ENCODE measurements at places on chromosomes 1 and 21.

- peak; percentile 71 for DNase-seq
Observed at GRCh38 chr1:36342426-36343185, 19.2 kb upstream of the EVA1B start.

- DNase-seq, result no peak
Observed at GRCh38 chr1:156493742-156494141, 6.8 kb downstream of the MEF2D start.

DNA sequence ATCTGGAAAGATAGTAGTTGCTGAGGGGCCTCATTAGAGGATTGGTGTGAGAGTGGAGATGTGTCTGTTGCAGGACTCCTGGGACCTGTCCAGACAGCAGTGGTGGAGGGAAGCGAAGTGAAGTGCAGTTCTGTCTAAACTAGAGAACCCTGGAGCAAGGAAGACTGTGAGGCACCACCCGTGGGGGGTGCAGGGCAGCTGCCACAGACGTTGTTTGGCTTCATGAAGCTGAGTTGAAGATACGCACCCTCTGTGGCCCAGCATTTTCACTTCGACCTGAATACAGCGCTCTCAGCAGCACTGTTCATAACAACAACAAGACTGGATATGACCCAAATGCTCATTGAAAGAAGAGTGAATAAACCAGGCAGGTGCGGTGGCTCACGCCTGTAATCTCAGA, 29.3 kb downstream of the ABCG1 start:
- no peak for DNase-seq

- DNase-seq, result no peak
Observed at GRCh38 chr1:66168467-66168887, 365.5 kb upstream of the SGIP1 start.

- DNase-seq, result peak; percentile 22
Observed at GRCh38 chr1:244409701-244410100, 42.0 kb downstream of the ADSS2 start.

- DNase-seq, result no peak
Observed at GRCh38 chr21:17238468-17238867, 274.4 kb upstream of the CXADR start.

GRCh38 chr1:7224081-7224534, 438.9 kb downstream of the CAMTA1 start:
- no peak for DNase-seq

DNA sequence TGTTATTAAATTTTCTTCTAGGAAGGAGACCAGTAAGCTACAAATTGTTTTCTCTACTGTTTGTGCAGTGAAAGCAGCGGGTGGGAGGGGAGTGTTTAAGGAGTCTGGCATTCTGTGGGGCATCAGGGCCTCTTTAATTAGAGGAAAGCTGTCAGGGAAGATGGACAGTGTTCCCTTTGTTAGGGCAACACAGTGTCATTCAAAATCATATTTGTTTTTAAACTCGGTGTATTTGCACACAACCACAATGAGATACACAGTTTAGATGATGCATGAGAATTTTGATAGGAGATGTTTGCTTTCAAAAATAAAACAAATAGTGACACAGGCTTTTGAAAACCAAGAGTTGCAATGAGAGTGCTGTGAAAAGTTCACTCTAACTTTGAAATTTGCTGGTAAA, 15.1 kb upstream of the ST6GALNAC3 start:
- DNase-seq, result no peak

GRCh38 chr1:61570191-61570590, 154.8 kb downstream of the TM2D1 start:
- no peak for DNase-seq

GRCh38 chr1:208057056-208057455, 146.1 kb upstream of the CD34 start:
- no peak for DNase-seq

GRCh38 chr1:213976665-213977485, 10.9 kb upstream of the PROX1 start:
- no peak for DNase-seq

DNA sequence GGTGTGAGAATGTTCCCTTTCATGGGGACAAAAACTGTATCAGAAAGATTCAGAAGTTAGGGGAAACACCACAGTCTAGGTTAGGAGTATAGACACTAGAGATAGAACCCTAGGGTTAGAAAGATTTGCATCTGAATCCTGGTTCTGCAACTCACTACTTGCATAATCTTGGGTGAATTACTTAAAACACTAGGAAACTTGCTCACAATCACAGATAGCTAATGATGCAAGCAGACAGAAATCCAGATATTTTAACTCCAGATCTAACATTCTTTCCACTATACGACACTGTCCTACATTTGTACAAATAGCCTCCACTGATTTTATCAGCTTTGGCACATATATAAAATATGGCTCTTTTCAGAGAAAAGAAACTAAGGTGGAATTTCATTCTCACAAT, 30.8 kb upstream of the GLIS1 start:
- DNase-seq, result no peak

DNA sequence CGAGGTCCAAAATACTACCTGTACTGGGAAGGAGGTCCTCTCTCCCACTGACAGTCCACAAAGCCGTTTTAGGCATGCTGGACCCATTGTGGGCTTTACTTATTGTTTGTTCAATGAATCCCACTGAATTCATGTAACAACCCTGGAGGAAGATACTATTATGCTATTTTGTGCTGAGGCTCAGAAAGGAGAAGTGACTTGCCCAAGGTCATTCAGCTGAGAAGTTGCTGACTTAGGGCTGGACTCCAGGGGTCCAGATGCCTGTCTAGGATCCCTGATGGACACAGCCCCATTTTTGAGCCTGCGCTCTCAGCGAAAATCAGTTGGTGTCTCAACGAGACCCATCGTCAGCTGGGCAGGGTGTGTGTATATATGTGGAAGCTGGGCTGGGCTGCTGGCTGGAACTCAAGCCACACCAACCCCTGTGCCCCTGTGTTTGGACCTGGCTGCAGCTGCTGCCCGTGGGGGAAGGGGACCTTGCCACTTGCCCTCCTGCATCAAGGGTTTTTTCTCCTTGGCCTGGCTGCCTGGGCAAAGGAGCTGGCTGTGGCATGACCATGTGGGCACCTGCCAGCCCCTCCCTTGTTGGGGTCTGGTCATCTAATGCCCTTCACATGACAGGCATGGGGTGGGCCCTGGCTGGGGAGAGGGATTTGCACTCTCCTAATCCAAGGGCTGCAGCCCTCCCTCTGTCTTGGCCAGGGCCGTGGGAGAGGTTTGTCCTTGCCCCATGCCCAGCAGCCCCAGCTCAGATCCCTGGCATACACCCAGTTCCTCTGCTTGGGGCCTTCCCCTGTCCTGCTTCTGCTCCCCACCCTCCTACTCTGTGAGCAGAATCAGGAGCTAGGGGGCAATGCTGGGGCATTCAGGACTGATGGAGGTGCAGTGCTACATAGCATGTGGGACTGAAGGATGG, 15.0 kb downstream of the KCNQ4 start:
- DNase-seq, result no peak

Measured in suppressor macrophage (primary cell).